ENCODE measurements at places on chromosomes 7 and 10.

DNA sequence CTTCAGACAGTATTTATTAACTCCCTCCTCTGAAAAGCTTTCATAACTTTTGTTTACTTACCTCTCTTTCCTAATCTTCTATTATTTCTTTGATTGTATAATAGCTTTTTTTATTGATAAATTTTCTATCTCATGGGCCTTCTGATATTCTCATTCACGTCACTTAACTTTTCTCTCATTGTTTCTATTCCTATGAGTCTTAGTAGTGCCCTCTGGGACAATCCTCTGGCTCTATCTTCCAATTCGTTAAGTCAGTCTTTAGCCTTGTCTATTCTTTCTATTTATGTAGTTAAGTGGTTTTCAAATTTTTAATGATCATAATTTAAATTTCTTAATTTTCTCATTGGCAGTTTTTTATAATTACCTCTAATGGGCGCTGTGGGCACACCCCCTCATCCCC is 6.4 kb upstream of the ELMO1 start:
- no peak for DNase-seq

- no peak for DNase-seq
These were observed 44.2 kb upstream of the DPYSL4 start for GRCh38 chr10:132142396-132143161.

- DNase-seq: no peak
These were observed 5.3 kb downstream of the NFKB2 start for GRCh38 chr10:102400598-102401341.

- no peak for DNase-seq
These were observed 28.7 kb upstream of the PDCD4 start for GRCh38 chr10:110843031-110843430.

DNA sequence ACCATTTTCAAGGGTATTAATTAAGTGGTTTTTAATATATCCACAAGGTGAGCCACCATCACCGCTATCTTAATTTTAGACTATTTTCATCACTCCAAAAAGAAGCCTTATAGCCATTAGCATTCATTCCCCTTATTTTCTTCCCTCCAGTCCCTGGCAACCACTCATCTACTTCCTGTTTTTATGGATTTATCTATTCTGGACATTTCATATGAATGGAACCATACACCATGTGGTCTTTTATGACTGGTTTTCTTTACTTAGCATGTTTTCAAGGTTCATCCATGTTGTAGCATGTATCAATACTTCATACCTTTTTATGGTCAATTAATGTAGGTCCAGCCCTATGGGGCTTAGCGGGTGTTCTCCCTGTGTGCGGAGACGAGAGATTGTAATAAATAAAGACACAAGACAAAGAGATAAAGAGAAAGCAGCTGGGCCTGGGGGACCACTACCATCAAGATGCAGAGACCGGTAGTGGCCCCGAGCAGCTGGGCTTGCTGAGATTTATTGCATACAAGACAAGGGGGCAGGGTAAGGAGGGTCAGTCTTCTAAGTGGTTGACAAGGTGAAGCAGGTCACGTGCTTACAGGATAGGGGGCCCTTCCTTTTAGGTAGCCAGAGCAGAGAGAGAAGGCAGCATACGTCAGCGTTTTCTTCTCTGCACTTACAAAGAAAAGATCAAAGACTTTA is 14.6 kb downstream of the WBP1L start:
- DNase-seq: no peak

DNA sequence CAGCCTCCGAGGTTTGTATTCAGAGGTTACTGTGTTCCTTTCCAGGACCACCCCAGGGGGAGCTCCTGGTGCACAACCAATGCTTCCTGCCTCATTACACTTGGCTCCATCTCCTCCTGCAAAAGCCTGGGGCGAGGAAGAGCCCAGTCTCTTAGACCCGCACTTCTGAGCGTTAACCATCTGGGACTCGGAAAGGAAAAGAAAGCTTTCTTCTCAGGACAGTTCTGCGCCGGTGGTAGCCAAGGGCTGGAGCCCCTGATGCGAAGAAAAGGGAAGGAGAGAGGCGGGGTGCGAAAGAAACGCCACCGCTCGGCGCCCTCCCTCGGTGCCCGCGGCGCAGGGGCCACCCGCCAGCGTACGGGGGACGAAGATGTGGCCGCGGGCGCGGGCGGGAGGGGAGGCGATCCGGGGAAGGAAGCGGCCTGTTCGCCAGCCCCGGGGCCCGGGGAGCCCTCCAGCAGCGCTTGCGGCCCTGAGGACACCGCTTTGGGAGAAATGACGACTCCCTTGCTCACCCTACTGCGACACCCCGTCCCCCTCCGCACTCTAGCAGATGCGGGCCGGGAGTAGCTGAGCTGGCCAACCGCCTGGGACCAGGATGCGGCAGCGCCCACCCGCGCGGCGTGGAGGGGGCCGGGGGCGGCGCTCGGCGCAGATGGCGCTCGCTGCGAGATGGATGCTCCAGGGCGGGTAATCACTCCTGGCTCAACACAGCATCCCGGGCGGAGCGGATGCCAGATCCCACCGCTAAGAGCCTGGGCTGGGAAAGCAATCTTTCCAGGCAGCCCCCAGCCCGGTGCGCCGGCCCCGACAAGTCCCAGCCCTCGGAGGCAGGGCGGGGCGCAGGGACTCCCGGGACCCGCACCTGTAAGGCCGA is 1.3 kb downstream of the NRCAM start:
- no peak for DNase-seq

DNA sequence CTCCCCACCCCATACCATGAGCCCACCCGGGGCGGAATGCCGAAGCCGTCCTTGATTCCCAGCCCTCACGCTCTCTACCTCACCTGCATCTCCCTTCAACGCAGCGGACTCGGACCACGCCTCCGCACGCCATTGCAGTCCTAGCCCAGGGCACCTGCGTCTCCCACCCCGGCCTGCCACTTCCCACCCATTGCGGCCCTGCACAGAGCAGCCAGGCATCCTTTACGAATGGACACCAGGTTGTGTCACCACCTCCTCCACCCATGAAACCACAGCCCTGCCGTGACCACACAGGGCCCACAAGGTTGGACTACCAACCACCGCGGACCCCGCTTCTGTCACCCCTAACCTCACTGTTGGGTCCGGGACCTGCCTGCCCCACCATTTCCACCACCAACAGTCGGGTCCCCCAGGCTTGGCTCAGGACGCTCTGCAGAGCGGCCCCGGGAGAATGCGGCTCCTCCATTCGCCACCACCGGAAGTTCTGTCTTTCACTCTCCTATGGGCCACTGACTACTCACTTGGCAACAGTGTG is 232.5 kb downstream of the MAD1L1 start:
- DNase-seq: no peak

DNA sequence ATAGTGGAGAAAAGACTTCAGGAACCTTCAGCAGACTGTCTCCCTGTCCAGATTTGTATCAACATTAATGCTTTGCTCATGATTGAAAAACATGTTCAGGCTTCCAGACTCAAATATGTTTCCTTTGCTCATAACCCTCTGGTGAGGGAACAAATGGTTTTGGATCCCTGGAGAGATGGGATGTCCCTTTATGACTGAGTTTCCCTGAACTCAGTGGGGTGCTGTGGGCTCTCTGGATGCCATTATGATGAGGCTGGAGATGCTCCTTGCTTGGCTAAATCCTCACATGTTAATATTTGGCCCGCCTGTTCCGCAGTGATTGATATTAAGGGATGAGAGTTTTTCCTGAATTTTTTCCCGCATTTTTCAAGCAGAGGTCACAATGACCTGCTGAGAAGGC is 749.4 kb downstream of the SUGCT start:
- DNase-seq: no peak

DNA sequence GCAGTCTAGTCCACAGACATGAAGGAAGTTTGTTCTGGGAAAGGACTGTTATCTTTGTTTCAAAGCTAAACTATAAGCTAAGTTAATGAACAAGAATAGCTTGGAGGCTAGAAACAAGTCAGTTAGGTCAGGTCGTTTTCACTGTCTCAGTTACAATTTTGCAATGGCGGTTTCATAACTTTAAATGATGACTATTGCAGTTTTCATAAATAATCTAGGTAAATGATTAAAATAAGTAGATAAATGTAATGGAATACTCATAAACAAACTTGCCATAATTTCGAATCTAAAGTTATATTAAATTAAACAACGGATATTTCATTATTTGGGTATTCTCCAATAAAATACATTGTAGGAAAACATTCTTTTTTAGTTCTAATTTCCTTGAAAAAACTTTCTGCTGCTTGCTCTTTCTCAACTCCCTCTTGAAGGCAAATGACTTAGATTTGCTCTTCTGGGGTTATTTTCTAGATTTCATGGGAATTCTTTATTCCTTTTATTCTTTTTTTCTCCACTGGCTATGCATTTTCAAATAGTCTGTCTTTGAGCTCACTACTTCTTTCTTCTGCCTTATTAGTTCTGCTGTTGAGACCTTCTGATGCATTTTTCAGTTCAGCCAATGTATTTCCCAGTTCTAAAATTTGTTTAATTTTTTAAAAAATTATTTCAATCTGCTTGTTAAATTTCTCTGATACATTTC is 103.8 kb upstream of the APBB1IP start:
- DNase-seq: no peak

GRCh38 chr7:4461531-4461930 is 220.6 kb upstream of the FOXK1 start:
- no peak for DNase-seq

DNA sequence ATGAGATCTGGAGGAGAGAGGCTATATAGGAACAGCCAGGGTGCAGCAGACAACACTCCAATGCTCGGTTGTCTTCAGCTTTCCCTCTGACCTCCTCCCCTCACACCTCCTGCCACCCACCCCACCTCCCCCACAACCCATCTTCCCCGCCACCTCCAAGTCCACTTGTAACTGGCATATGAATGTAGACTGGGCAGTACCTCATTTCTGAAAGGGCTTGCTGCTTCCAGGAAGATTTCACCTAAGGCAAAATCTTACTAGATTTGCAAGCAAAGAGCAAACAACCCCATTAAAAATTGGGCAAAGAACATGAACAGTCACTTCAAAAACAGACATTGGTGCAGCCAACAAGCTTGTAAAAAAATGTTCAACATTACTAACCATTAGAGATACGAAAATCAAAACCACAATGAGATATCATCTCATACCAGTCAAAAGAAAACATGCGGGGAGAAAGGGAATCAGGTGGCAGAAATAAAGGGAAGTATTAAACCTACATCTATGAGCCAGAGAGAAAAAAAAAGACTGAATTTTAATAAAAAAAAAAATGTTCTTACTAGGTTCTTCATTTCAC is 164.6 kb upstream of the C1GALT1 start:
- no peak for DNase-seq

DNA sequence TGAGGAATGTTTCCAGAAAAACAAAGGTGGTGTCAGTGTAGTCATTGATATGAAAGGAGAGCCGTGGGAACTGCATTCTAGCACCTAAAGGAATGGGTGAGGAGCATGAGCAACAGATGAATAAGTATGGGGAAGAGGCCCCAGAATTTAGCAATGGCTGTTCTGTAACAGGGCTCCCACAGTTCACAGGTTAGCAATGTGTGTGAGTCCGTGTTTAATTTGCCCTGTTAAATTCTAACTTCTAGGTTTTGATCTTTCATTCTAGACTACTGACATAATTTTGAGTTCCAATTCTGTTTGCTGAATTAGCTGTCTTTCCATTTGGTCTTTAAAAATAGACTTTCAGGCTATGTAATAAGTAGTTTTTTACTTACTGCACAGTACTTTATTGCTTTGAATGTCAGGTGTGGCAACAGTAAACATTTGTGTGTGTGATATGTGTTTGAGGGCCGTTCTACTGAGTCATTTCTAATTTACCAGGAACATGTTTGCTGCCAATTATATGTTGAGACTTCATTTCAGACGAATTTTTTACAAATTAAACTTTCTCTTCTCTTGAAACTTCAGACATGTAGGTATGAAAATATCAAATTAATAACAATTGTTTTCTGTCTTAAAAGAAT is 8.8 kb downstream of the STK17A start:
- DNase-seq: no peak

- DNase-seq: no peak
These were observed 28.4 kb downstream of the GALNTL5 start for GRCh38 chr7:151984612-151985011.

GRCh38 chr7:134483296-134483695 is 24.4 kb upstream of the AKR1B1 start:
- DNase-seq: no peak

GRCh38 chr7:118040562-118040961 is 143.4 kb upstream of the LSM8 start:
- no peak for DNase-seq

DNA sequence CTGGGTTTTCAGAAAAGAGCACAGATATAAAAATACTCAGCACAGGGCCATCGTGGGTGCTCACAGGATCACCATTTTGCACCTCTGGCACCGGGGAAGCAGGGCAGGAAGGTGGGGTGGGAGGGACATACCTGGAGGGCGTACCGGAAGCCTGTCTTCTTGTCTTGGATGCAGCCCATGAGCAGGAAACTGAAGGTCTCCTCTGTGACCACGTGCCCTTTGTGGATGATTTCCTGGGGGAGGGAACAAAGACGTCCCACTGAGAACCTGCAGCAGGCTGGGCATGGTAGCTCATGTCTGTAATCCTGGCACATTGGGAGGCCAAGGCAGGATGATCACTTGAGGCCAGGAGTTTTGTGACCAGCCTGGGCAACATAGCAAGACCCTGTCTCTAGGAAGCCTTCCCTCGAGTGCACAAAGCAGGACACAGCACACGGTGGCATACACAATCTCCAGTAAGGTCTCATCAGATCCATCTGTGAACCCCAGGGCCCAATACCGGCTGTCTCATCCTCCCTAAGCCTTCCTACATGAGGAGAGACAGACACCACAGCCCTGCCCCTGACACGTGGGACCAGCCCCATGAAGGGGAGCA is 9.5 kb downstream of the PTCD1 start:
- DNase-seq: no peak

DNA sequence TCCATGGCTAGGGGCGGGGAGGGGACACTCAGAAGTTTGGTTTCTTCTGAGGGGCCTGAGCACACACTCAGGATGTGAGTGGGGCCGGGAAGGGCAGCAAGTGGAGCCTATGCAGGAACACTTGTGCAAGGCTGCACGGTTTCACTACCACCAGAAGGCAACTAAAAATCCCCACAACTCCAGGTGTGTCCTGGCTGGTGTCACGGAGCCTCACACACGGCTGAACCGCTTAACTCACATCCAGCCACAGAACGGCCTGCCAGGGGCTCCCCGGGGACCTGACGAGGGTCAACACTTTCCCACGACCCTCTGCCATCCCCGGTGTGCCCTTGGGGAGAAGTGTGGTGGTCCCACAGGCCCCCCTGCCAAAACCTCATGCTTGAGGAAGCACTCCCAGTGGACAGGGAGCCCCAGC is 173.9 kb downstream of the ELFN1 start:
- DNase-seq: no peak

DNA sequence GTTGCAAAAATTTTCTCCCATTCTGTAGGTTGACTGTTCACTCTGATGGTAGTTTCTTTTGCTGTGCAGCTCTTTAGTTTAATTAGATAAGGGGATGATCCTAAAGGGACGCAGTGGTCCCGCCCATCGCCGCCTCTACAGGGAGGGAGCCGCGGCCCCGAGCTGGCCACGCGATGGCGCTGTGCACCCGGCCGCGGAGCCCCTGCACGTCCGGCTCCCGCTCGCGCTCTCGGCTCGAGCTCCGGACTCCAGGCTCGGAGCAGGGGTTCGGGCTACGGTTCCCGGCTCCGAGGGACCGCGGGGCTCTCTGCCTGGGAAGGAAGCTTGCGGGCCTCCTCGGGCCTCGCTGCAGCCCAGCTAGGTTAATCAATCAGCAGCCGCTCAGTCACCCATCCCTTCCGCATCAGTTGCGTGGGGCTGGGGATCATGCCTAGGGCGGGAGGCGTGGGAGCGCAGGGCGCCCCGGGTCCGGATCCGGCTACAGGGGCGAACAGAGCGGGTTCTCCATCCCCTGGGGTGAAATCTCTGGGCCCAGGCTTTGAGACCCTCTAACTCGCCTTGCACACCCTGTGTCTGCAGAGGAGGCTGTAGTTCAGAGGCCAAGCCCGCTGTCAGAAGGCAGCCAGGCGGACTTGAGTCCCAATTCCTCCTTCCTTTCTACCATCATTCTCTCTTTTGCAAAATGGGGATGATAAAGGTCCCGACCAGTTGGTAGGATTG is 97.9 kb downstream of the WDR11 start:
- DNase-seq: no peak

Measured in NCI-H510A treated with DMSO at 0.1 percent for 48 hours (cell line).